ENCODE measurements at places on chromosomes 11 and 22. TPM values are rescaled to one million over a fixed set of nuclear protein-coding genes. Genes with fewer than 3 reads are reported as not detected.

- no peak for DNase-seq
These were observed 12.7 kb upstream of the C11orf91 start for GRCh38 chr11:33713151-33713855.

DNA sequence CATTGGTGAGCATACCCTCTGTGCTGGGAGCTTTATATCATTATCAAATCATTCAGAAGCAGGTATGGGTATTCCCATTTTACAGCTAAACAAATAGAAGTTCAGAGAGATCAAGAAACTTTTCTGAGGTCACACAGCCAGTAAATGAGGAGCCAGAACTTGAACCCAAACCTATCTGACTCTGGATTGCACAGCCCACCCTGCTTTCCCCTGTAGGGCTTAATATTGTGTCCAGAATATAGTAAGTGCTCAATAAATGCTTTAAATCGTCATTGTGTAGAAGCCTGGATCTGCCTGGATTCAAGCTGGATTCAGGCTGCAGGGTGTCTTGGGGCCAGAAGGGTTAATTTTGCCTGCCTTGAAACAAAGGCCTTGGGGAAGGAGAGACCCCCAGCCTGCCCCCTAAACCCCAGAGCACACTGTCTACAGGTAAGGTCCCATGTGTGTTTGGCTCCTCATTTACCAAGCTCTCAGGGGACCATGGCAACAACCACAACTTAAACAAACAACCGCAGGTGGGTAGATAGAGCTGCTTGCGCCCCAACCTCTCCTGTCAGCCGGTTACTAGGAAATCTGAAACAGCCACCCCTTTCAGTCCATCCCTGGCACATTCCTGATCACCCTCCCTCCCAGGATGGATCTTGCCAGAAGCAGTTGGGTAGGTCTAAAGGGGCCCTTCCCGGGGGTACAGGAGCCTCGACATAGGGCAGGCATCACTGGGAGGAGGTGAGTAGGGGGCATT lies 3.0 kb upstream of the SEC14L3 start:
- no peak for DNase-seq

DNA sequence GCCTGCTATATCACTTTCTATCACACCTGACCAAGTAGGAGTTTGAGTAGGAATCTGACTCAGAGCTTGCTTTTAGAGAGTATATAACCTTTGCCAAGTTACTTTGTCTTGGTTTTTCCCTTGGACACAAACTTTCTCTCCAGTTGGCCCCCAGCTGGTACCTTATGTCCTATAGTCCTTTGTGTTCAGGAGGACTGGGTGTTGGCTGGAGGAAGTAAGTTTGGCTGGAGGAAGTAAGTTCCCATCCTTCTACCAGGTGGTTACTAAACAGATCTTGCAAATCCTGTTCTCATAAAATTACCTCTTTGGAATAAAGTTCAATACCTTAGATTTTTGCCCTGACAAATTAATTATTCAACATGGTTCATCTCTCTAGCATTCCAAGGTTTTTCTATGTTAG lies 37.2 kb downstream of the SPON1 start:
- DNase-seq: no peak

DNA sequence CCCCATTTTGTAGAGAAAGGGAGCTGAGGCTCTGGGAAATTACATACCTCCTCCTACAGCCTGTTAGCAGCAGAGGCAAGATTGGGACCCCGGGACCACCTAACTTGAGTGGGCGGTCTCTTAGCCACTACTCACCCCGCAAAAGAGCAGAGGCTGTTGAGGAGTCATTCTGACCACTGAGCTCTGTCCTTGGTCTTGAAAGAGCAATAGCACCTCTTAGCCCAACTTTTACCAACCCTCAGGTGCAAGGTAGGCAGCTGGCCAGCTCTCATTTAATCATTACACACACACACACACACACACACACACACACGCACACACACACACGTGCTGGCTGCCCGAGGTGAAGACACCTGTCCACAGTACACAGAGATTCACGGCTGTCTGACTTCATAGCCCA lies 115.8 kb upstream of the ASPHD2 start:
- no peak for DNase-seq

Gene ENTHD1
- not detected for total RNA-seq

All from left cardiac atrium (tissue), 4 donors.